ENCODE measurements at places on chromosomes 4 and X. TPM values are rescaled to one million over a fixed set of nuclear protein-coding genes. Genes with fewer than 3 reads are reported as not detected.

DNA sequence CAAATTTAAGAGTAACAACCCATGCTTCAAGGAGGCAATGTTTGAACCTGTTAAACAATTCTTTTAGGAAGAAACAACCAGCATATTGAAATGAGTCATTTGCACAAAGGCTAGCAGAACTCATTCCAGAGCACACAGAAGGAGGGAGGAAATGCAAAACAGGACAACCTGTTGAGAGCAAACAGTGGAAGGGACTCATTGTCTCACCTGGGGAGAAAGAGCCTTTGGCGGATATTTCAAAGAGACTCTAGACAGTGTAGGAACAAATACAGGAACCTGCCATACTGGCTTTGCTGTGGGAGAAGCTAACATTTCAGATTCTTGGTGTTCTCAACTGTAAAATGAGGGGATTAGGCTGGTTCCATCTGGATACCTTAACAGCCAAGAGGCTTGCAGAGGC, 14.8 kb upstream of the RASGEF1B start:
- no peak for DNase-seq

Gene LRAT
- 0.09 TPM for total RNA-seq

DNA sequence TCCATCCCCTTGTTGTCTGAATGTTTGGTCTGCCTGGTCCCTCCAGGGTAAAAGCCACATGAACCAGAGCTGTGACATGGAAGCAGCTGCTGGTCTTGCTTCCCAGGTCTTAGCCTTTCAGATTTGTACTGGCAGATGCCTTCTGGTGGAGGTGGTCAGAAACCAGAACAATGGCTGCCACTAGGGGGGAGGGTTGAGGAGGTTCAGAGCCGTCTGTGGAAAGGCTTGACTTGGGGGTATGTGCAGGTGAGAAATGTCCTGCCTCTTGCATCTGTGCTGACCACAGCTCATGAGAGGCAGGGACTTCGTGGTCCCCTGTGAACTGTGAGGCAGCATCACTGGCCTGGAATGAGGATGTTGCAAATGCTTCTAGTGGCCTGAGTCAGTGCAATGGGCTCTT, 144.2 kb upstream of the WDR1 start:
- DNase-seq = no peak

DNA sequence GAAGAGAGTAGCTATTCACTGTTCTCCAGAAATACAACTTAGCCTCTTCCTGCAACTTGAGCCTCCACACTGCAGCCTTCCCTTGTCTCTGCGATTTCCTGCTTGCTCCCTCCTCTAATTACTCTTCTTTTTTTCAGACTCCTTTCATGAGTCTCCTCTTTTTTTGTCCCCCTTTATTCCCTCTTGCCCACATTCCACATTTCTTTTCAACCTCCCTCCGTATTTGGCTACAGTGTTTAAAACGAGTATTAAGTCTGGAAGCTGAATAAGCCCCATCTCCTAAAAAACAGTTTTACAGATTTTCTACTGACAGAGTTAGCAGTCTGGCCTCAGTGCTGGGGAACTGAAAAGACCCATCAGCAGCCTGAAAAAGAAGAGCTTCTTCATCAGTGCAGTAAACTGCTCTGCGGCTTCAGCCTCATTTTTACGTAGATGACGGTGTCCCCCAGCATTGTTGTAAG, 141.5 kb downstream of the TENM3 start:
- DNase-seq = no peak

DNA sequence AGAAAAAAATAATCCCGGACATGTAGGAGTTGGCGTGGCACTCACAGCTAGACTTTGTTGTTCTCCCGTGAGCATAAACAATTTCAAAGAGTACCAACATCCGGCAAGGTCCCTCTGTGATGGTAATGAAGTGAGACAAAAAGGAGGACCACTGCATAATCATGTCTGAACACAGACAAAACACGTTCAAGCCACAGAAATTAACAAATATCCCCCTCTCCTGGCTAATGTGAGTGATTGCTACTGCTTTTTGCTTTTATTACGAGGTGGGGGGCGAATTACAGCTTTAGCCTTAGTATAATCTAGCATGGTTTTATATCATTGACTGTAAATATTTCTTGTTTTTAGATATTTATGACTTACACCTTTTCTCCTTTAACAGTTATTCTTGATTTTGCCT, 118.5 kb downstream of the PLS3 start:
- DNase-seq = peak; percentile 7

Gene FHIP1A
- 0.04 TPM for total RNA-seq

GRCh38 chrX:150967786-150968185, 15.3 kb upstream of the HMGB3 start:
- DNase-seq = no peak

- no peak for DNase-seq
Observed at GRCh38 chr4:55609393-55609866, 17.4 kb upstream of the PDCL2 start.

GRCh38 chr4:26454961-26455360, 35.3 kb downstream of the CCKAR start:
- DNase-seq = no peak

Gene TREX2
- 0.51 TPM for total RNA-seq

DNA sequence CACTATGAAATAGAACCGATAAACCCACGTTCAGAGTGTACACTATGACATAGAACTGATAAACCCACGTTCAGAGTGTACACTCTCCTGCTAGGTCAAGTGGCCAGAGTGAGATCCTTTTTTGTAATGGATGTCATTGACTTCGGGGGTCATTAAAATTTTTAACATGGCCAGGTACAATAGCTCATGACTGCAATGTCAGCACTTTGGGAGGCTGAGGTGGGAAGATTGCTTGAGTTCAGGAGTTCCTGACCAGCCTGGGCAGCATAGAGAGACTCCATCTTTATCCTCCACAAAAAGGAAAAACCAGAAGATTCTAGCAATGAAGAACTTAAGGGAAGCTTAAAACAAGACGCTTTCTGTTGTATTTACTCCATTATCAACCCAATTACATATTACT, 439.7 kb upstream of the FRG1 start:
- DNase-seq = no peak

DNA sequence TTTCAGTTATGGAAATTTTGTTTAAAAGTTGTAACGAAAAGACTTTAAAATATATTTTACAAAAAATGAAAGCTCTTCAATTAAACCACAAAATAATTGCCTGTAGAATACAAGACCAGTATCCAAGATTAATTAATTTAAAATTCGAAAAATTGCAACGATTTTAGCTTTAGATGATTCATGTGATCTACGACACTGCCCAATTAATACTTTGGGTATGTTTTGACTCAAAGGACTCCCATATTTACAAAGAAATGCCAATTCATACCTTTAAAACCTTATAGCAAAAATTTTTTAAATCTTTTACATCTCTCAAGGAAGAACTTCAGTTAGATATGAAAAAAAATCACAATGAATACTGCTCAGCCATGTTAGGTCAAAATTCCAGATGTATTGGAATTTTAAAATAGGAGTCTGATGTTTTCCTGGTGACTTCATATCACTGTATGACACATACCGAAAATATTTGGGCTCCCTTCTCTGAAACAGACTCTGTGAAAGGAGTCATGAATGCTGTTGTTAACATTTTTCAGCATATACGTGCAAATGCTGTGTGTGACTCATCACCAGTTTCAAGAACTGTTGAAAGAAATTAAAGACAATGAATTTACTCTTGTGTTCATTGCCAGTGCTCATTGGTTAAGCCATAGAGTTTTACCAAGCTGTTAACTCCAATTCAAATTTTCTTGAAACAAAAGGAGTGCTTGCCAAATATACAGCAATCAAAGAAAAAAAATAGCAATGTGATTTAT, 13.8 kb upstream of the SMS start:
- peak; percentile 40 for DNase-seq

DNA sequence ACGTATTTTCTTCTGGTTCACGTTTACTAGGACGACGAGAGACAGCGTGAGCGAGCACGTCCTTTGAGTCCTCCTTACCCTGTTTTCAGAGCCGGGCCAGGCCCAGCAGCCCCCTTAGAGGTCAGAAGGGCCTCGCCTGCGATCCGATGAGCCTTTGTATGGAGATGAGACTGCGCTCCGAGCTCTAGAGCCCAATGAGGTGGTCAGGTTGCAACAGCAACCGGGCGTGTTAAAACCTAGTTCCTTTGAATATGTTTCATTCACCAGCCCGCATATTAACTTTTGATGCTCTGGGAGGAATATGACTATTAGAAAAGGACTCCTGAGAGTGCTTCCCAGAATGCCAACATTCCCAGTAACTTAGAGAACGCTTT, 55.6 kb upstream of the TADA2B start:
- DNase-seq = peak; percentile 31

Gene PCDH11X
- total RNA-seq = not detected

Gene RAB33A
- total RNA-seq = 0.20 TPM

GRCh38 chr4:108359130-108359985, 190.6 kb upstream of the LEF1 start:
- DNase-seq = no peak

Gene PNCK
- total RNA-seq = 1.9 TPM

- DNase-seq = no peak
Observed at GRCh38 chr4:94941706-94942105, 184.0 kb downstream of the BMPR1B start.

GRCh38 chr4:159267869-159268285, 165.0 kb downstream of the RAPGEF2 start:
- DNase-seq = no peak

DNA sequence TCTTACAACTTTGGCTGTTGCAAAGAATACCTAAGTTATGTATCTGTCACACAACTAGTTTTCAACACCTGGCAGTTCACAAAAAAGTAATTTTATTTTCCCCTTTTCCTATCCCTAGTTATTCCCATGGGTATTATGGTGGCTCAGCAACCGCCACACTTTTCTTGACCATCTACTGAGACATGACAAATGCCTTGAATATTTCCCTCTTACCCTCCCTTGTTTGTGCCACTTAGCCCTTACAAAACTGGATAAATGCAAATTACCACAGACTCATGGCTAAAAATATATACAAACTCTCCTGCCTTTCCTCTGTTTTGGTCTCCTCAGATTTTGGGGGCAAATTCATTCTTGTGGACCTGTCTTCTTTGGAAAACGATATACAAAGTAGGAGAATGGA, 72.1 kb downstream of the AMOT start:
- DNase-seq = no peak

Gene ATOH1
- total RNA-seq = not detected

DNA sequence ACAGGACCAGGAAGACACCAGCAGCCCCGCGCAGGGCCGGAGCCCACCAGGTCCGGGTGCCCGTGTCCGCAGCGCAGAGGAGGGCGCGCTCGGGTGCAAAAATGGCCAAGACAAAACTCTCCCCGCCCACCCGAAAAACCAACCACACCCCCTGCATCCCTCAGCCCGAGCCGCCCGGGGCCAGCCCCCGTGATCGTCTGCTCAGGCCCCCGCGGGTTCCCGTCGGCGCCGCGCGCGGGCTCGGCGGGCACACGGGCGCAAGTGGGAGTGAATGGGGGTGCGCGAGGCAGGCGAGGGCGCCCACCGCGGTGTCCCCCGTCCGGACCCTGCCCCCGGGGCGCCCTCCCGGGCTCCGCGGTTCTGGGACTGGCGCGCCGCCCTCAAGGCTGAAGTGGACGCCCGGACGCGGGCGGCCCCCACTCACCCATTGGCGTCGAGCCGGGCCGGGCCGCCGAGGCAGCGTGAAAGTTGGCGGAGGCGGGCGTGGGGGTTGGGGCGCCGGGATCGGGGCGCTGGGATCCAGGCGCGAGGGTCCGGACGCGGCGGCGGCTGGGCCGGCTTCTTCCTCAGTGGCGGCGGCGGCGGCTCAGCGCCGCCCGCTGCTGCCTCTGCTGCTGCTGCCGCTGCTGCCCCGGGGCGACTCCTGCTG, 393 bp downstream of the SH3KBP1 start:
- peak; percentile 12 for DNase-seq

- DNase-seq = no peak
Observed at GRCh38 chr4:5157791-5158770, 106.8 kb downstream of the STK32B start.

DNA sequence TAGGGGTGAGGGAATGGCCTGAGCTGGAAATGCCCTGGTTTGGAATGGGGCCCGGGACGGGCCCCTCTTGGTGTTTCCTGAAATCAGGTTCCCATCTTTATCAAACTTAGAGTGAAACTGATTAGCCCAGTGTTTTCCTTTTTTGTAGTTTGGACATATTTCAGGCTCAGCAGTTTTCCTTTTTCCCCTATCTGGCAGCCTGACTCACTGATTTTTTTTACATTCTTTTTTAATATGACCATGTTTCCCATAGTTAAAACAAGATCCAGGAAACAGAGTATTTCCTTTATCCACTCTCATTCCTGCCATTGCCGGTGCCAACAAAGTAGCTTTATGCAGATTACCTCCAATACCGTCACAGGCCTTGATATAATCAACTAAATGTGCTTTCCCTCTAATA, 20.5 kb upstream of the C4orf17 start:
- DNase-seq = no peak

DNA sequence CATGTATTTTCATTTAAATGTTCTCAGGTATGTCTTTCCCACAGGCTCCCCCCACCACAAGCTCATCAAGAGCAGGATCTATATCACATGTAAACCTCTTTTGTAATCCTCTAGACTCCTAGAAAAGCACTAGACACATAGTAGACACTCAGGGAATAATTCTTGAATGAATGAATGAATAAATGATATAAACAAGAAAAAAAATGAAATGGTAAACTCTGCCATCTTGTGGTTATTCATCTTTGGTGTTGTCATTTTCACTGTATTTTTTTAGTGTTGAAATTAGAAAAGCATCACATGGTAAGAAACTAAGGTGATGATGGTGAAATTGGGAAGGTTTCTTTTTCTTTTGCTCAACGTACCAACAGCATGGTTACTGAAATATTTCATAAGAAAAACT, 34.2 kb upstream of the C1GALT1C1 start:
- peak; percentile 16 for DNase-seq

Gene SLC9B1
- total RNA-seq = 0.78 TPM

DNA sequence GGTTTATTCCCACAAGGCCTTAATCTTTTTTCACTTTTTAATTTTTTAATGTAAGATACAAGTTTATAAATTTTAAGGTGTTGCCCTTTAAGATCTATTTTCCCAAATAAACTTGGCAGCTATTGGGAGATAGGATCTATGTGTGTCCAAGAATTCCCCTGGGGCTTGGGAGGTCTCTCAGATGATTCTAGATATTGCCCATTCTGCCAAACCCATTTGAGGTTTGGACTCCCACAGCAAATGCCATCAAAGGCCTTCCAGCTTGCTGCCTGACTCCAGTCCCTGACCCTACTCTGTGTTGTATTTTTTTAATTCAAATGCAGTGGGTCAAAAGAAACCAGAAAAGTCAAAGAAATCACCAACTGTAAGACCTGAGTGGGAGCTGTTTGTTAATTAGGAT, 120.0 kb upstream of the CHRDL1 start:
- no peak for DNase-seq

GRCh38 chr4:122722256-122722655, 10.2 kb upstream of the BBS12 start:
- no peak for DNase-seq

Gene NEUROG2
- total RNA-seq = not detected

All from K562 (cell line).